ENCODE measurements at places on chromosomes 6 and 20.
A peak's percentile ranks its signal among the peaks of the same experiment; 100 is the strongest.

DNA sequence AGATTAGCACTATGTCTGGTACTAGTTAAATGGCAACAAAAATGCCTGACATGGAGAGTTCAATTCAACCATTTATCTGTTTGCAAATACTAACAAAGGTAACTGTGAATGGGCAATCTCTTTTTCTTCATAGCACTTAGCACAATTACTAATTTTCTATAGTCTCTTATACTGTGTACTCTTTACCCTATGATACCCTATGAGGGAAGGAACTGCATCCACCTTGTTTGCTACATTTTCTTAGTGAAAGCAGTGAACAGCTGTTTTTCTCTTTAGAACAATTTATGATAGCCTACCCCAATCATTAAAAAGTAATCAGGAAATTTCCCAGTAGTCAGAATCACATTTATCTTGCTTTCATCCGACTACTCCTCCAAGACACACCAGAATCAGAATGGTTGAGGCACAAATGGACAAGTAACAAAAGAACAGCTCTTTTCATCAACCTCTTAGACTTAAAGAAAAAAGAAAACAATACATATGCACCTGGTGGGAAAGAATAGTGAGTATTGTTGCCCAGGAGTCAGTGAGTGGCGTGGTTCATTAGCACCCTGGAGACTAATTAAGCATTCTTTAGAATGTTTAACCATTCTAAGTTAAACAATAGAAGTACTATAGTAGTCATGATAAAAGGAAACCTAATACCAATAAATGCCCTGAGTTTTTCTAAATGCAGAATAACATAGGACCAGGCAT is 16.7 kb downstream of the ZNF292 start:
- DNase-seq: no peak

DNA sequence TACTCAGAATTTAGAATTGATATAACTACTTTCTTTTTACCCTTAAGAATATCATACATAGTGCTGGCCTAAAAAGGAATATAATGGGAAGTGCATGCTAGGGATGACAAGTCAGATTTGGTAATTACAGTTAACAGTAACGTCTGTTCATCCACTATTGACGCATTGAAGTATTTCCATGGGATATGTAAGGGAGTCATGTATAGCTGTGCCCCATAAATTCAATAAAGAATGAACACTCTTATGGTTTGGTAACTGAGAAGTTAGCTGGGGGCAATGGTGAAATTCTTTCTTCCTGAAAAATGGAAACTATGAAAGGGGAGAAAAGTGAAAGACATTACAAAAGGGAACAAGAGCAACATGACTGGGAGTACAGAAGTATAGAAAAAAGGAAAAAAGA is 2.6 kb upstream of the COL19A1 start:
- DNase-seq: no peak

DNA sequence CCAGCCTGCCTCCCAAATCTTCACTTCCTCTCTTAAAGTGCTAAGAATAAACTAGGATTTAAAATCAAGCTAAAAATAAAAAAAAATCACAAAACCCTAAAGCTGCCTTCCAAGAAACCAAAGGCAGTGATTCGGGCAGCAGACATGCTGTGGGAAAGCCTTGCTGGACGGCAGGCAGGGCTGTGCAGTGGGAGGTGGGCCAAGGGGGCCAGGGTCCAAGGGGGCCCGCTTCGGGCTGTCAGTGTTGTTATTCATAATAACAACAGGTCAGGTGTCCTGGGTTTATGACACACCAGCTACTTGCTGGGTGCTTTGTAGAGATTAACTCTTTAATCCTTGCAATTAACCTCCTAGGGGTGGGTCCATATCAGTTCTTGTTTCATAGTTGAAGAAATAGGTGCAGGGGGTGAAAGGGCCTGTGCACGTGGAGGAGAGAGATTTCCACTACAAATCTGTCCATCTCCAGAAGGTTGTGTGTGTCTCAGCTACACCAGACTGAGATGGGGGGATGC is 40.4 kb downstream of the CD40 start:
- DNase-seq: no peak

DNA sequence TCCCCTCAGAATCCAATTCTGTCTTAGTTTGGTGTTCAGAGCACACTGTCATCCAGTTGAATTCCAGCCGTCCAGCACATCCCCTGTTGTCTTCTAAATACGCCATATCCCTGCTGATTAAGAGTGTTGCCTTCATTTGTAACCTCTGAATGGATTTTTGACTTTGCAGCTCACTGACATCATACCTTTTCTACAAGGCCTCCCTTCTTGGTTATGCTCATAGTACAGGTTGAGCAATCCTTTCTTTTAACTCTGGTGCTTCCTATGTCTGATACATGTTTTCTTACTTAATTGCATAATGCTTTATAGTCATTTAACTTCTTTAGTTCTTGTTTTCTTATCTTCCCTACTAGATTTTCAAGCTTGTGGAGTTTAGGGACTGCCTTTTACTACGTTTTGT is 36.4 kb downstream of the XRN2 start:
- no peak for DNase-seq

DNA sequence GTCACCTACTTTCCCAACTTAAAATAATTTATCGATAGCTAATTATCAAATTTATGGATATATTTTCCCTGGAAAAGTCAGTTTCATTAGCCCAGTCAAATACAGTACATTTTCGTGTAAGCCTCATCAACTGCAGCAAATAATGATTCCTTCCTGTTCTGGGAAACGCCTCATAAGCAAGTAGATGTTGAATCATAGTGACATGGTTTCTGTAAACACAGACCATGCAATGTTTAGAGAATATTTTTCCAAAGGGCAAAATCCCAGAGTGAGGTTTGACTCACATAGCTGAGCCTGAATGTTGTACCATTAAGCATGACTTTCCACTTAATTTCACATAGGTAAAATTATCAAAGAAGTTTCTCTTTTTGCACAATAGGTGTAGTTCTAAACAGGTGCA is 16.7 kb upstream of the VNN1 start:
- DNase-seq: peak; percentile 14

GRCh38 chr20:23406880-23407279 is 14.4 kb downstream of the NAPB start:
- DNase-seq: no peak

DNA sequence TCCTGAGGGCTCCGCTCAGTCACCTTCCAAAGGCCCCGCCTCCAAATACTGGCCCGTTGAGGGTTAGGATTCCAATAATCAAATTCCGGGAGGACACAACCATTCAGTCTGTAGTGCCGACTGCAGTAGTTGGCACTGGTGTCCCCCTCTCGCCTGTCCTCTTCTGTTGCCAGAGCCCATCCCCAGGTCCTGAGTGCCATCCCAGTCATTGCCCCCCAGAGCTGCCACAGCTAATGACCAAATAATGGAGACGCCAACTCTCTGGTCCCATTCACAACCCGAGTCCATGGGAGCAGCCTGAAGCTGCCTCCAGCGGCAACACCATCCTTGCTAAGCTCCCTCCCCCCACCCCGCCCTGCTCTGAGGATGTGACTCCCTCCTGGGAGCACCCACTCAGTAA is 115.9 kb downstream of the JPH2 start:
- DNase-seq: no peak

- DNase-seq: no peak
Measured at GRCh38 chr6:166739976-166740318, 112.9 kb upstream of the RPS6KA2 start.

DNA sequence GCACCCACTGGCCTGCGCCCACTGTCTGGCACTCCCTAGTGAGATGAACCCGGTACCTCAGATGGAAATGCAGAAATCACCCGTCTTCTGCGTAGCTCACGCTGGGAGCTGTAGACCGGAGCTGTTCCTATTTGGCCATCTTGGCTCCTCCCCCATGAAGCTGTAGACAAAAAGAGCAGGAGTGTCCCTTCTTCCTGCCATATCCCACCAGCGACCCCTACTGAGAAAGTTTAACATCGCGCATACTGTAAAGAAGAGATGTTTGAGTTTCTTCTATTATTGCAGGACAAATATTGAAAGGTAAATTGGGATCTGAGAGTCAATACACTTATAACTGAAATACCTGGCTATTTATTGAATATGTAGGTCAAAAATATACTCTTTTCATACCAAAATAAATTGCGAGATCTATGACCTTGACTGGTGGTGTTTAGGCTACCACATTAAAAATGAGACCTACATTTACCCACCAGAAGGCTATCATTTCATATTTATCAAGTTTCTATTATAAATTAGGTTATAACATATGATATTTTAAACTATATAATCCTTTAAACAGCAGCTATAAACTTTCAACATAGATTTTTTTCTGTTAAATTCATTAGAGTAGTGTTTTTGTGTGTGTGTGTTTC is 586.3 kb downstream of the HTR1B start:
- no peak for DNase-seq

GRCh38 chr6:95614094-95614493 is 36.8 kb downstream of the MANEA start:
- DNase-seq: no peak

DNA sequence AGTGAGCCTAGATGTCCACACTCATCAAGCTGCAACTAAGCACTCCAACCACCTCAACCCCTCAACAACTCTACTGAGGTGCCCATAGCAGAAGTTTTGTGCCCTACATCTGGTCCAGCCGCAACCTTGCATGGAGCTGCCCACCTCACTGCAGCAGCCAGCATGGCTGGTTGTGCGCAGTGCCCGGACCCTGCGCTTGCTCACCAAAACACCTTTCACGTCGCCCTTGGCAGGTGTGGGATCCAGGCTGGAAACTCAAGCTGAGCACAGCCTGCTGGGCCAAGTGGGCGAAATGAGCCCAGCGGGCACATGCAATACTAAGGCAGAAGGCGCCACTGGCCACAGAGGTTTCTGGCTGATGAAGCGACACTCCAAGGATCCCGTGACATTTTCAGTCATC is 902.4 kb downstream of the TBC1D32 start:
- DNase-seq: no peak

- no peak for DNase-seq
Measured at GRCh38 chr6:141467881-141468280, 664.8 kb upstream of the GJE1 start.

- DNase-seq: no peak
Measured at GRCh38 chr6:148080315-148080714, 262.3 kb upstream of the SASH1 start.

Data from AG08395 (cell line).